Mammary microvascular endothelial cell (primary cell): ENCODE measurements at places on chromosomes 7 and 10. TPM values are rescaled to one million over a fixed set of nuclear protein-coding genes. Genes with fewer than 3 reads are reported as not detected.

The STX1A gene
- total RNA-seq = 5.1 and 6.1 TPM in 2 replicates

The CYP2C9 gene
- total RNA-seq = not detected in 2 replicates

The ZNF488 gene
- 0.07 and 0.15 TPM in 2 replicates for total RNA-seq

The TLX1 gene
- total RNA-seq = not detected in 2 replicates

The MYH16 gene
- total RNA-seq = 0.64 and 0.67 TPM in 2 replicates

The GRIFIN gene
- total RNA-seq = not detected in 2 replicates

The CAV1 gene
- 1,669 and 1,819 TPM in 2 replicates for total RNA-seq

The TAS2R4 gene
- not detected in 2 replicates for total RNA-seq

The DHTKD1 gene
- total RNA-seq = 14.6 and 19.8 TPM in 2 replicates

The ARID5B gene
- 8.5 and 9.5 TPM in 2 replicates for total RNA-seq

The BHLHA15 gene
- 0.27 and 3.1 TPM in 2 replicates for total RNA-seq

The PRLHR gene
- not detected in 2 replicates for total RNA-seq

The PON3 gene
- total RNA-seq = not detected in 2 replicates

The TMEM213 gene
- total RNA-seq = not detected in 2 replicates

The CCL24 gene
- total RNA-seq = not detected in 2 replicates

The PGAM2 gene
- total RNA-seq = not detected in 2 replicates

The CACUL1 gene
- total RNA-seq = 14.0 and 22.3 TPM in 2 replicates

The DNAH11 gene
- total RNA-seq = 4.6 and 8.5 TPM in 2 replicates

The VAX1 gene
- total RNA-seq = not detected in 2 replicates

The SLC18A2 gene
- total RNA-seq = not detected in 2 replicates

The UBN2 gene
- 2.0 and 3.3 TPM in 2 replicates for total RNA-seq

The ADAM8 gene
- total RNA-seq = 1.5 and 3.8 TPM in 2 replicates

The FFAR4 gene
- not detected in 2 replicates for total RNA-seq

The HMX3 gene
- 0.10 TPM in 1 of 2 replicates, not detected in the other for total RNA-seq

The SLIT1 gene
- not detected in 2 replicates for total RNA-seq

The SPDYE11 gene
- total RNA-seq = not detected in 2 replicates

The EN2 gene
- total RNA-seq = not detected in 2 replicates

The ABCC2 gene
- total RNA-seq = 0.07 and 0.49 TPM in 2 replicates

The C10orf90 gene
- total RNA-seq = not detected in 2 replicates

The DKK1 gene
- 148 and 166 TPM in 2 replicates for total RNA-seq

The CALCR gene
- not detected in 2 replicates for total RNA-seq

The PLXDC2 gene
- total RNA-seq = 0.07 and 1.1 TPM in 2 replicates

The TPST1 gene
- total RNA-seq = 14.9 and 15.3 TPM in 2 replicates

The COL1A2 gene
- 6.7 and 7.7 TPM in 2 replicates for total RNA-seq

The BMS1 gene
- 14.4 and 16.7 TPM in 2 replicates for total RNA-seq

The TOMM7 gene
- total RNA-seq = 85.7 and 106 TPM in 2 replicates

The NEUROD6 gene
- not detected in 2 replicates for total RNA-seq

The INMT gene
- total RNA-seq = 0.27 and 0.64 TPM in 2 replicates

The SLC29A4 gene
- total RNA-seq = 0.67 and 1.2 TPM in 2 replicates

The CUTC gene
- 15.8 and 19.1 TPM in 2 replicates for total RNA-seq

The GIMAP7 gene
- 20.4 and 26.2 TPM in 2 replicates for total RNA-seq

The PITX3 gene
- total RNA-seq = not detected in 2 replicates

The TMEM196 gene
- not detected in 2 replicates for total RNA-seq

The PLCE1 gene
- 0.10 and 0.13 TPM in 2 replicates for total RNA-seq

The TACC2 gene
- 15.8 and 20.7 TPM in 2 replicates for total RNA-seq
